T follicular helper cell (primary cell): ENCODE measurements at places on chromosomes 3 and 15.

DNA sequence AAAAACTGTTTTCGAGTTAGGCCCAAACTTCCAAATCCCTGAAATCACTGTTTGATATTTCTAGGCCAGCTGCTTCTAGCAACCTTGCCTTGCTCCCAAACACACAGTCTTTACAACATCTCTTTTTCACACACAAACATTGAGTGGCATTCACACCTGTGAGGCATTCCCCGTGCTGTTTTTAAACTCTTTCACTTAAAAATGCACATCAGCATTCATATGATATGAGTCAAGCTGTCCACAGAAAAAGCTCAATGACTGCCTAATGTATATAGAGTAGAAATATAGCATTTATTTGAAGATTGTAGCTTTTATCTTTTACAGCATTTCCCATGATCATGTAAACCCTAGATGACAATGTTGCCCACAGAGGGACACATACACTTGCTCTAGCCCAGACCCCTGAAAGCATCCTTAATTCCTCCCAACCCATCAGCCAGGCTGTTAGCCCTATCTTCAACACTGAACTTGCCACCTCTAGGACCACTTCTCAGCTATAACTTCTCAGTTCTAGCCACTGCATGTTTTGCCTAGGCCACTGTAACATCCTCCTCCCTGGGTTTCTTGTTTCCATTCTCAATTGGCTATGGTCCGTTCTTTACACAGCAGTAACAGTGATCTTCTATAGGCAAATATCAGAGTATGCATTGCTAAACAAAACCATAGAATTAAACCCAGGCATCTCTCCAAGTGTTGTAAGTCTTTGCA is 782.6 kb downstream of the DIPK2A start:
- DNase-seq = no peak

DNA sequence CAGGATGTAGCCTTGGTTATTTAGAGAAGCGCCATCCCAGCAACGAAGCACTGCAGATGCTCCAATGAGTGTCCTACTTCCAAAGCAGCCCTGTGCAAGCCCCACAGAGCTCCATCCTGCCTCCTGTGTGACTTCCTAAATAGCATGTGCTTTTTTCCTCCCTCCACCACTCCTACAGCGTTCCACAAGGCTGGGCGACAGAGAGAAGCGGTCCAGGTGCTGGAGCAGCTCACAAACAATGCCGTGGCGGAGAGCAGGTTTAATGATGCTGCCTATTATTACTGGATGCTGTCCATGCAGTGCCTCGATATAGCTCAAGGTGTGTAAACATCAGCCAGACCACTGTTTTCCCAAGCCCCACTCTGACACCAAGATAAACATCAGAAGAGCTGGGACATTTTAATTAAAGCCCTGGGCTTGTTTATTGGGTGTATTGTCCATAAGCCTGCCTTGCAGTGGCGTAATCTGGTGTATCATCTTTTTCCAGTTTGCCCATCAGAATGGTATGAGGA is 22.2 kb upstream of the RHO start:
- DNase-seq = no peak

DNA sequence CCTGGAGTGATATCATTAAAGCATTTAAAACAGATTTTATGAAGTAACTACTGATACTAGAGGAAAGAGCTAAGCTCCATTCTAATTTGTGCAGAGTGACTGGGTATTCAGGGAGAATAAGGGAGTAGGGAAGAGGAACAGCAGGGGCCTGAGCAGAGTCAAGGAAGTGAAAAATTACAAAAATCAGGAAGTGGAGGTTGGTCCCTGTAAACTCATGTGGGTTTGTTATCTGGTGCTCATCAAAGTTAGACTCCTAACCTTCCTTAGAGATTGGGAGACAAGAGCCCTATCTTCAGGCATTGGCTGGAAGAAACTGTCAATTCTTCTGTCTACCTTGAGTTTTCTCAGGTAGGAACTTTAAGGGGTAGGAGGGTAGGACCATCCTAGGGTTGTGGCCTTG is 82.5 kb downstream of the NEK11 start:
- no peak for DNase-seq

GRCh38 chr3:152204218-152204617 is 64.5 kb upstream of the MBNL1 start:
- DNase-seq = no peak

- no peak for DNase-seq
Observed at GRCh38 chr15:87669846-87670245, 586.7 kb downstream of the NTRK3 start.

GRCh38 chr3:39168156-39168780 is 14.9 kb upstream of the CSRNP1 start:
- DNase-seq = no peak
